Stimulated activated CD4-positive, alpha-beta T cell treated with anti-CD3 and anti-CD28 coated beads, Interleukin-12 subunit alpha, Interleukin-12 subunit beta, amount 100 ng/mL, for 48 hours (primary cell): ENCODE measurements at places on chromosomes 6 and 20.

GRCh38 chr6:71393471-71393870 is 104.9 kb downstream of the OGFRL1 start:
- no peak for DNase-seq

DNA sequence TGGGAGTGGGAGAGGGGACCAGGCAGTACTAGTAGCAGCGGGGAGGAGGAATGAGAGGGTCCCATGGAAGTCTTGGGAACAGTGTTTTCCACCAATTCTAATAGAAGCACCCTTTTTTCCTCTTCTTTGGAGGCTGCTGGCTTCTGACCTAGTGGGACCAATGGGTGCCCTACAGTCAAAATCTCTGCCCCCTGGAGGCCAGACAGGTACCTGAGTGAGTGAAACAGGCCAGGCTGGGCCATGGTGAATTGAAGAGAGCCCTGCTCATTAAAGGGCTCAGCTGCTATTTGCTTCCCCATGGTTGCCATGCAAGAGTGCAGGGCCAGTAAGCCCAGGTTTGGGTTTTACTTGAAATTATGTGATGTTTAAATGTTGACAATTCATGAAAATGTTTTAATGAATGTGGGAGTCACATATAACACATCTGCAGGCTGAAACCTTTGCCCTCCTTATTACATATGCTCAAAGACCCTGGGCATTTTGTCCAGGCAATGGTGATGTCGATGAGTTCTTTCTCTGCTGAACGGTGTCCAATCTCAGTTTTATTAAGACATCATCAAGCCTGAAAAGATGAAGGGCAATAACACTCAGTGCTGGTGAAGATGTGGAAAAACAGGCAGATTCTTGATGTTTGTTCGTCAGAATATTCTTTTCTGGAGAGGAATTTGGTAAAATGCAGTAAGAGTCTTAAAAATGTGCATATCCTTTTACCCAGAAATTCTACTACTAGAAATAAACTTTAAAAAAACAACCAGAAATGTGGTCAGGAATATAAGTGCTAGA is 42.3 kb upstream of the OCSTAMP start:
- no peak for DNase-seq

- DNase-seq, result no peak
Measured at GRCh38 chr20:19440660-19441527, 228.5 kb downstream of the SLC24A3 start.

DNA sequence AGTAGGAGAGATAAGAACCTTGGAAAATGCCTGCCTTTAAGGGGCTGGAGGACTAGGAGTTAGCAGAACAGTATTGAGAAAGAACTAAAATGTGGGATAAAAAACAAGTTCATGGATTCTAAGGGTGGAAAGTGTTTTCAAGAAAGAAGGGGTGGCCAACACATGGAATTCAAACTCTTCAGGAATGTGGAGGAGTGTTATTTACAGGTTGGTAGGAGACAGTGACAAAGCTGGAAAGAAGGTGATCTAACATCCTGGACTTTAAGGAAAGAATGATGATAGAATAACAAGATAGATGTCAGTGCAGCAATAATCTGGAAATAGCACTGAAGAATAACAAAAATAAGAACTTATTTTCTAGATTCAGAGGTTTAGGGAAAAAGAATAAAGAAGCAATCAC is 54.0 kb upstream of the TNFRSF21 start:
- DNase-seq, result no peak

- DNase-seq, result no peak
Measured at GRCh38 chr6:151762817-151763216, 44.7 kb upstream of the ESR1 start.

- no peak for DNase-seq
Measured at GRCh38 chr20:37640600-37641561, 52.9 kb upstream of the CTNNBL1 start.

GRCh38 chr20:53922901-53923314 is 147.5 kb downstream of the BCAS1 start:
- DNase-seq, result no peak
